ENCODE measurements at places on chromosomes 4 and X. TPM values are rescaled to one million over a fixed set of nuclear protein-coding genes. Genes with fewer than 3 reads are reported as not detected.

Gene TLR6
- 0.50 TPM for total RNA-seq

Gene ABCG2
- 7.2 TPM for total RNA-seq

Gene CFAP47
- not detected for total RNA-seq

Gene TLR7
- total RNA-seq = not detected

Gene OSTC
- total RNA-seq = 174 TPM

Gene SSX4B
- total RNA-seq = not detected

Gene GLOD5
- total RNA-seq = not detected

Gene YY2
- total RNA-seq = 4.0 TPM

Gene SASH3
- total RNA-seq = not detected

Gene L1CAM
- total RNA-seq = 4.6 TPM

Gene SERTM2
- total RNA-seq = not detected

Gene PDCL2
- not detected for total RNA-seq

Gene USP26
- total RNA-seq = not detected

Gene MID2
- total RNA-seq = 11.9 TPM

Gene POU4F2
- total RNA-seq = not detected

Gene MED14
- 27.4 TPM for total RNA-seq

Gene SPANXB1
- not detected for total RNA-seq

Gene F8A3
- 1.7 TPM for total RNA-seq

Gene ZGRF1
- total RNA-seq = 2.9 TPM

Gene TCEANC
- 2.7 TPM for total RNA-seq

Gene MAGEA8
- total RNA-seq = not detected

Gene SPANXA1
- not detected for total RNA-seq

Gene EDA
- 0.30 TPM for total RNA-seq

Gene IL2
- total RNA-seq = not detected

Gene XAGE5
- total RNA-seq = not detected

Gene ENPP6
- total RNA-seq = not detected

All from smooth muscle cell of the pulmonary artery (primary cell).